Pancreas (tissue), 10 donors: ENCODE measurements at places on chromosomes 5 and 9. TPM values are rescaled to one million over a fixed set of nuclear protein-coding genes. Genes with fewer than 3 reads are reported as not detected.

Gene LECT2
- not detected for total RNA-seq

Gene CAPSL
- total RNA-seq: not detected

Gene FBXO10
- 5.0 TPM for total RNA-seq

Gene IFNK
- total RNA-seq: not detected

Gene PCDHB14
- total RNA-seq: 1.9 TPM

Gene ITK
- total RNA-seq: 0.79 TPM

Gene PLEKHG4B
- total RNA-seq: 0.42 TPM

Gene SLCO4C1
- total RNA-seq: 1.0 TPM

Gene PCDHA7
- 0.32 TPM for total RNA-seq

Gene TRIM14
- 10.4 TPM for total RNA-seq

Gene DOCK2
- 4.8 TPM for total RNA-seq

Gene DRD1
- 0.05 TPM for total RNA-seq

Gene MEIKIN
- not detected for total RNA-seq

Gene TNFSF15
- total RNA-seq: 0.13 TPM

Gene ZNF454
- total RNA-seq: 1.3 TPM

Gene MYO10
- total RNA-seq: 23.8 TPM

Gene STK32A
- total RNA-seq: 3.2 TPM

Gene NR2F1
- total RNA-seq: 2.1 TPM

Gene HINT1
- total RNA-seq: 52.1 TPM

Gene C5orf52
- total RNA-seq: not detected

Gene SSBP2
- 16.4 TPM for total RNA-seq

Gene CAMK2A
- not detected for total RNA-seq

Gene LRRTM2
- total RNA-seq: 0.35 TPM

Gene NR5A1
- not detected for total RNA-seq

Gene FAT2
- 0.06 TPM for total RNA-seq

Gene SPARC
- 64.4 TPM for total RNA-seq

Gene SH3RF2
- total RNA-seq: 6.3 TPM

Gene GRIN3A
- total RNA-seq: 0.03 TPM

Gene FPGS
- total RNA-seq: 37.6 TPM

Gene ABLIM3
- total RNA-seq: 1.9 TPM

Gene ESM1
- 0.84 TPM for total RNA-seq

Gene AGGF1
- total RNA-seq: 11.0 TPM

Gene WDR31
- total RNA-seq: 4.5 TPM

Gene PLPPR1
- not detected for total RNA-seq

Gene CCDC152
- total RNA-seq: 0.19 TPM

Gene SPINK13
- not detected for total RNA-seq

Gene SERF1A
- 1.9 TPM for total RNA-seq

Gene ZBTB5
- total RNA-seq: 6.2 TPM

Gene TMEM174
- total RNA-seq: not detected

Gene DIRAS2
- 0.66 TPM for total RNA-seq
